NCI-H1048 (cell line): ENCODE measurements at places on chromosomes 2 and 18.

GRCh38 chr2:12222554-12222953 is 476.1 kb downstream of the LPIN1 start:
- DNase-seq: no peak

DNA sequence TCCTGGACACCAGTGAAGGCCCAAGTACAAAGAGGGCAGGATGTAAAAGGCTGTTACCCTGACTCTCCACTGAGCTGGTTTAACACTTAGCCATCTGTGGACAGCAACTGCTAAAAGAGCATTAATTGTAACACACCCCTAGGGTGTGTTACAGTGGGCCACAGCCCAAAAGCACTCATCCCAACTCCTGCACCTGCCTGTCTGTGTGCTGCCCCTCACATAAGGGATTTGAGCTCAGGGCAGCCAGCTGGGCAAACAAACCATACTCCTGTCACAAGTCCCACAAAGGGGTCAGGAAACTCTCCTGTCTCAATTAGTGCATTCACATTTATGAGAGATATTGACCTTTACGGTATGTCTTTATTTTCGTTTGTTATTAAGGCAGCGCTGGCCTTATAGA is 833.1 kb upstream of the NXPH2 start:
- no peak for DNase-seq

GRCh38 chr2:130372055-130372832 is 16.4 kb downstream of the PTPN18 start:
- no peak for DNase-seq

DNA sequence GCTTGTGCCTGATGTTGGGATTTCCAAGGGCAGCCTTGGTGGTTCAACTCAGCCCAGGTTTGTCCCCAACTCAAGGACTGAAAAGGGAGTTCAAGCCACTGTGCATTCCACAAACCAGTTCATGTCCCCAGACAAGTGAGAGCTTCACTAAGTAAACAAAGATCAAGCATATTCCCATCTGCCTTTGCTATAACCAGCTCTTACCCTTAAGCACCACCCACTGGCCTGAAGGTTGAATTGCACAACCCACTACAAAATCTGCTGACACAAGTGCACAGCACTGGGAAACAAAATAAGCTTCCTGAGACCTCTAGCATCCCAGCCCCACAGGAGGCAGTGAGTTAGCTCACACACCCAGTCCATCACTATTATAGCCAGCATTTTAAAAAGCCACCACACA is 516.7 kb downstream of the NR4A2 start:
- no peak for DNase-seq

- no peak for DNase-seq
These were observed 189.2 kb downstream of the CD226 start for GRCh38 chr18:69758458-69758857.

- no peak for DNase-seq
These were observed 237.5 kb downstream of the LDLRAD4 start for GRCh38 chr18:13455960-13456481.
